Activated T-helper 1 cell treated with anti-CD3 and anti-CD28 coated beads, Interleukin-12 subunit alpha, Interleukin-12 subunit beta, Interleukin-2, Interleukin-4 antibody, amounts not matched to agents 30 ng/mL and 10 ng/mL and 1 ng/mL, durations not matched to agents 14 hours and 24 hours and 36 hours (primary cell): ENCODE measurements at places on chromosomes 4 and X.

DNA sequence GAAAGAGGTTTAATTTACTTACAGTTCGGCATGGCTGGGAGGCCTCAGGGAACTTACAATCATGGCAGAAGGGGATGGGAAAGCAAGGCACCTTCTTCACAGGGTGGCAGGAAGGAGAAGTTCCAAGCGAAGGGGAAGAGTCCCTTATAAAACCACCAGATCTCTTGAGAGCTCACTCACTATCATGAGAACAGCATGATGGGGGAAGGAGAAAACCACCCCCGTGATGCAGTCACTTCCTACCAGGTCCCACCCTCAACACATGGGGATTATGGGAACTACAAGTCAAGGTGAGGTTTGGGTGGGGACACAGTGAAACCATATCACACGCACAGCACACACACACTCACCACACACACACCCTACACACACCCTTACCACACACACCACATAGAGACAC, 104.3 kb downstream of the DCTD start:
- no peak overlapping the region for H3K4me3 ChIP-seq
- no peaks in the 10 kb centered on the region for H3K4me1 ChIP-seq
- peaks cover 2% of the 10 kb centered on the region for H3K27me3 ChIP-seq
- H3K36me3 ChIP-seq: peaks cover 2% of the 10 kb centered on the region
- peak overlapping the region; percentile 3 for H3K27ac ChIP-seq

DNA sequence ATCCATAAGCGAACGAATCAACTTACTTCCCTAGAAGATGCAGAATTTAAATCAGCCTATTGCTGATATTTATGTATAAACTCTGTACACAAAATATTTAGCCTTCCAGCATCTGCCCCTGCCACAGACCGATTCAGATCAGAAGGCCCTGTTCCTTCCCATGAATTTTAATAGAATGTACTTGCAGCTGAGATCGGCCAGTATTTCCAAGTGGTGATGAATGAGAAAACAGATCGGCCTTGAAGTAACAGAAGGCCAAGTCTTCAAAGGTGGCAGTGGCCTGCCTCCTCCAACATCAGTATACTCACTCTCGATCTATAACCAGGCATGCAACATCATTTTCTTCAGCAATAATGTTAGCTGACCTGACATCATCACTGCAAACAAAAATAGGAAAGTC, 66.4 kb downstream of the PRKG2 start:
- no peak overlapping the region for H3K27ac ChIP-seq
- H3K27me3 ChIP-seq: no peaks in the 10 kb centered on the region
- H3K4me1 ChIP-seq: no peaks in the 10 kb centered on the region

GRCh38 chrX:103878466-103879122, 46.5 kb upstream of the RAB9B start:
- H3K27ac ChIP-seq: no peak overlapping the region
- H3K27me3 ChIP-seq: no peaks in the 10 kb centered on the region
- H3K36me3 ChIP-seq: no peaks in the 10 kb centered on the region
- no peaks in the 10 kb centered on the region for H3K4me1 ChIP-seq
- no peak overlapping the region for H3K4me3 ChIP-seq
- DNase-seq: no peak

DNA sequence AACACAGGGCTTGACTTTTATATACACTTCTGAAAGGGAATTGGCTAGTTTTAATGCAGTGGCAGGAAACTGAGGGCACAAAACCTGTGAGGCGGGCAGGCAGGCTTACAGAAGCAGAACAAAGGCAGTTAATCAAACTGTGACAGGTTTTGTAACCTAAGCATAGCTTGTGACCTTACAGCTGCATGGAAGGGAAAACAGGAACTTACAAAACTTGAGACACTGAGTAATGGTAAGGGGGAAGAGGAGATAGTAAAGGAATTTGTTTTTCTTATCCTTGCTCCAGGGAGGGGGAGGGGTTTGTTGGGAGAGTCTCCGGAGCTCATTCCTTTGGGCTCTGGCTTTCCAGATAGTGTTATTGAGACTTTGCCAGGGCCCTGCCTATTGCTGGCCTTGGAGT, 55.6 kb downstream of the SLITRK4 start:
- no peaks in the 10 kb centered on the region for H3K4me1 ChIP-seq
- H3K36me3 ChIP-seq: no peaks in the 10 kb centered on the region
- no peak overlapping the region for H3K4me3 ChIP-seq
- H3K27ac ChIP-seq: no peak overlapping the region

- H3K4me3 ChIP-seq: no peak overlapping the region
- H3K36me3 ChIP-seq: peaks cover 1% of the 10 kb centered on the region
- H3K4me1 ChIP-seq: no peaks in the 10 kb centered on the region
- no peak overlapping the region for H3K27ac ChIP-seq
- no peak for DNase-seq
Observed at GRCh38 chr4:150714462-150715438, 132.8 kb downstream of the MAB21L2 start.

- no peaks in the 10 kb centered on the region for H3K4me1 ChIP-seq
- no peaks in the 10 kb centered on the region for H3K36me3 ChIP-seq
- H3K27me3 ChIP-seq: no peaks in the 10 kb centered on the region
- no peak overlapping the region for H3K4me3 ChIP-seq
Observed at GRCh38 chr4:111398906-111399330, 746.3 kb upstream of the FAM241A start.

- peak overlapping the region; percentile 75 for H3K4me3 ChIP-seq
- no peak overlapping the region for H3K27ac ChIP-seq
- no peaks in the 10 kb centered on the region for H3K36me3 ChIP-seq
- peaks cover 18% of the 10 kb centered on the region for H3K4me1 ChIP-seq
- no peak for DNase-seq
Observed at GRCh38 chrX:125205918-125206665, 113.6 kb upstream of the TEX13C start.

DNA sequence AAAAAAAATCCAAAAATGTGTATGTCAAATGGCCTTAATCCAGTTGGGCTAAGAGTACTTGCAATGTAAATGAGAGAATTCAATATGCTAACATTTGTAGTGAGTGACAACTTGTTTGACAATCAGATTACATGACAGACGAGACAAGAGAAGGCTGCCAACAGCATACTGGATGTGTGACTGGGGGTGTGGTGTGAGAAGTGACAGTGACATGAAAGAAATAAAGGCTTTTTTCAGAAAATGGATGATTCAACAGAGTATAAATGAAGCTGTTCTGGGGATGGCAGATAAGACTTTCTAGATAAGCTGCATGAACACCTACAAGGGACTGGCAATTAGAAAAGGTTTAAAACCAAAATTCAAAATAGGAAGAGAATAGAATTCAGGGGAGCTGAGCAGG, 143.4 kb downstream of the CENPC start:
- H3K27me3 ChIP-seq: peaks cover 2% of the 10 kb centered on the region
- no peak overlapping the region for H3K27ac ChIP-seq
- no peak for DNase-seq
- H3K4me1 ChIP-seq: no peaks in the 10 kb centered on the region
- no peak overlapping the region for H3K4me3 ChIP-seq
- H3K36me3 ChIP-seq: no peaks in the 10 kb centered on the region

GRCh38 chrX:10486373-10486772, 134.0 kb downstream of the MID1 start:
- no peak overlapping the region for H3K27ac ChIP-seq
- H3K4me1 ChIP-seq: no peaks in the 10 kb centered on the region
- no peaks in the 10 kb centered on the region for H3K27me3 ChIP-seq
- H3K4me3 ChIP-seq: no peak overlapping the region

- H3K27ac ChIP-seq: no peak overlapping the region
- H3K4me1 ChIP-seq: peaks cover 28% of the 10 kb centered on the region
- DNase-seq: no peak
- H3K36me3 ChIP-seq: peaks cover 7% of the 10 kb centered on the region
- H3K4me3 ChIP-seq: no peak overlapping the region
- H3K27me3 ChIP-seq: no peaks in the 10 kb centered on the region
Observed at GRCh38 chr4:101158134-101158482, 189.2 kb downstream of the PPP3CA start.

GRCh38 chrX:15416133-15416993, 32.1 kb upstream of the VEGFD start:
- DNase-seq: no peak
- no peak overlapping the region for H3K4me3 ChIP-seq
- no peaks in the 10 kb centered on the region for H3K4me1 ChIP-seq
- H3K27me3 ChIP-seq: no peaks in the 10 kb centered on the region

GRCh38 chrX:12210196-12210815, 72.0 kb downstream of the FRMPD4 start:
- no peaks in the 10 kb centered on the region for H3K36me3 ChIP-seq
- H3K4me3 ChIP-seq: no peak overlapping the region
- H3K4me1 ChIP-seq: no peaks in the 10 kb centered on the region

GRCh38 chrX:10667143-10667542, 46.8 kb upstream of the MID1 start:
- no peak for DNase-seq
- H3K36me3 ChIP-seq: no peaks in the 10 kb centered on the region
- no peak overlapping the region for H3K4me3 ChIP-seq

GRCh38 chr4:159224408-159224807, 121.5 kb downstream of the RAPGEF2 start:
- DNase-seq: no peak
- peaks cover 2% of the 10 kb centered on the region for H3K36me3 ChIP-seq
- no peak overlapping the region for H3K4me3 ChIP-seq
- no peaks in the 10 kb centered on the region for H3K27me3 ChIP-seq
- H3K4me1 ChIP-seq: peaks cover 7% of the 10 kb centered on the region
- H3K27ac ChIP-seq: no peak overlapping the region

- no peaks in the 10 kb centered on the region for H3K4me1 ChIP-seq
- no peak overlapping the region for H3K27ac ChIP-seq
- no peak overlapping the region for H3K4me3 ChIP-seq
- H3K36me3 ChIP-seq: no peaks in the 10 kb centered on the region
- DNase-seq: no peak
Observed at GRCh38 chrX:116232833-116233232, 62.3 kb downstream of the AGTR2 start.

DNA sequence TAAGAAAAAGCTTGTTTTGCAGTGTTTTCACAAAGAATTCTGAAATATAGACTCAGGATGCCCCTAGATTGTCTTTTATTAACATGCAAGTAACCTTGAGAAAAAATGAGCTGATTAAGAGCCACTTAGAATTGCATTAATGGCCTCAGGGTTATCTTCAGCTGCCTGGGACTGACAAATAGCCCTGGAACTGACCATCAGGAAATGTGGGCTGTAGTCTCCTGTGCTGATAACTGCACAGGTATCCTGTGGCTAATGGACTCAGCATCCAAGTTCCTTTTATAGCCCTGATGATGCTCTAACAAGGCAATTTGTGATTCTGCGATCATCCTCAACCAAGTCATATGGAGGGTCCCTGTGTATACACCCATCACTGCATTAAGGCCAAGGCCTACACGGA, 17.0 kb downstream of the CA5B start:
- no peak for DNase-seq
- no peak overlapping the region for H3K4me3 ChIP-seq
- H3K4me1 ChIP-seq: peaks cover 24% of the 10 kb centered on the region
- H3K36me3 ChIP-seq: peaks cover 9% of the 10 kb centered on the region
- H3K27ac ChIP-seq: no peak overlapping the region

GRCh38 chr4:154314248-154314647, 177.4 kb downstream of the DCHS2 start:
- no peaks in the 10 kb centered on the region for H3K4me1 ChIP-seq
- H3K27me3 ChIP-seq: no peaks in the 10 kb centered on the region
- no peak overlapping the region for H3K27ac ChIP-seq
- no peak for DNase-seq
- no peak overlapping the region for H3K4me3 ChIP-seq

GRCh38 chr4:138919094-138919936, 96.3 kb upstream of the NOCT start:
- H3K36me3 ChIP-seq: no peaks in the 10 kb centered on the region
- H3K27ac ChIP-seq: peak overlapping the region; percentile 59
- H3K4me1 ChIP-seq: peaks cover 7% of the 10 kb centered on the region
- H3K27me3 ChIP-seq: peaks cover 8% of the 10 kb centered on the region
- H3K4me3 ChIP-seq: no peak overlapping the region

DNA sequence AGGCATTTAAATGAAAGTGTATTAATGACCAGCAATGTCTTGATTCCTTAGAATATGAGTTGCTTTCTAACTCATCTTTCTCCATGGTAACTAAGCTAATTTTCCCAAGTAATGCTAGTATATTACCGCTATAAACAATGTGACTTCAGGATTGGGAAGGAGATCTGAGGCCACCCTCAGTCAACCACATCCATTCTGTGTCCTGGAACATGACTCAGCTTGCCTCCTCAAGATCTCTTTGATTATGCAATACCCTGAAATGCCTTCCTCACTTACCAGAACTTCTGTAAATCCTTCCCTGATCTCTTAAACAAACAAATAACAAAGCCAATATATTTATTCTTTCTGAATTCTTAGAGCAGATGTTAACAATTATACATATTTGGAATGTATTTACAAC, 1495.5 kb downstream of the PCDH18 start:
- H3K27ac ChIP-seq: no peak overlapping the region
- no peaks in the 10 kb centered on the region for H3K27me3 ChIP-seq
- H3K36me3 ChIP-seq: no peaks in the 10 kb centered on the region
- DNase-seq: no peak
- no peaks in the 10 kb centered on the region for H3K4me1 ChIP-seq

- no peak for DNase-seq
- peaks cover 2% of the 10 kb centered on the region for H3K27me3 ChIP-seq
- H3K27ac ChIP-seq: no peak overlapping the region
- no peaks in the 10 kb centered on the region for H3K36me3 ChIP-seq
Observed at GRCh38 chr4:94540476-94540875, 88.7 kb downstream of the PDLIM5 start.

DNA sequence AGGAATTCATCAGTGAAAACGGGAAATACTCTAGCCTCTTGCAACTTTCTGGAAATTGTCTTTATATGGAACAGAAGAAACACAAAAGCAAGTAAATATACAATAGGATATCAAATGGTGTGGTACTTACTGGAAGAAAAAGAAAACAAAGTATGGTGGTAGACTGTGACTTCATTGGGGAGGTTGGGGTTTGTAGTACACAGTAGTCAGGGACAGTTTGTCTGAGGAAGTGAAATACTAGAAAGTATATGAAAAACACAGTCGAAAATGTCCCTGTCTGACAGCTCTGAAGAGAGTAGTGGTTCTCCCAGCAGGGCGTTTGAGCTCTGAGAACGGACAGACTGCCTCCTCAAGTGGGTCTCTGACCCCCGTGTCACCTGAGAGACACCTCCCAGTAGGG, 390.0 kb upstream of the NWD2 start:
- no peak overlapping the region for H3K27ac ChIP-seq
- no peaks in the 10 kb centered on the region for H3K4me1 ChIP-seq
- no peaks in the 10 kb centered on the region for H3K36me3 ChIP-seq
- no peak for DNase-seq
- H3K4me3 ChIP-seq: no peak overlapping the region

DNA sequence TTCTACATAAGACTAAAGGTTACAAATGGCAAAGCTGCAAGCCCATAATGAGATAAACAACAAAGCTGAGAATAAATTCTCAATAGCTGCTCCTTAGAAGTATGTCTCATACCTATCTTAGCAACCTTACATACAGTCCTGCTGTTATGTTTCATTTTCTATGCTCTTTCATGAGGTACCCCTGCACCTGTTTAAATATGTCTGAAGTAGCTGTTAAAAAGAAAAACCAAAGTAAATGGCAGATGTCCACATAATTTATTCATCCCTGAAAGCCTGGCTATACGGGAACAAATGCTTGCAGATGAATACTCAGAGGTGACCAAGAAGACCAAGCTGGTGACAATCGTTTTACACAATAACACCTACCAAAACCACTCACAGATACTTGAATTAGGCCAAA, 22.5 kb downstream of the PPA2 start:
- H3K27ac ChIP-seq: no peak overlapping the region
- DNase-seq: no peak
- H3K4me3 ChIP-seq: no peak overlapping the region
- H3K4me1 ChIP-seq: peaks cover 33% of the 10 kb centered on the region
- H3K36me3 ChIP-seq: peaks cover 35% of the 10 kb centered on the region

GRCh38 chr4:100841911-100842310, 324.1 kb upstream of the EMCN start:
- H3K4me3 ChIP-seq: no peak overlapping the region
- H3K36me3 ChIP-seq: no peaks in the 10 kb centered on the region
- H3K27me3 ChIP-seq: peaks cover 3% of the 10 kb centered on the region
- no peak overlapping the region for H3K27ac ChIP-seq
- H3K4me1 ChIP-seq: no peaks in the 10 kb centered on the region
- no peak for DNase-seq
